T-cell (primary cell): ENCODE measurements at places on chromosomes 2 and 18.

DNA sequence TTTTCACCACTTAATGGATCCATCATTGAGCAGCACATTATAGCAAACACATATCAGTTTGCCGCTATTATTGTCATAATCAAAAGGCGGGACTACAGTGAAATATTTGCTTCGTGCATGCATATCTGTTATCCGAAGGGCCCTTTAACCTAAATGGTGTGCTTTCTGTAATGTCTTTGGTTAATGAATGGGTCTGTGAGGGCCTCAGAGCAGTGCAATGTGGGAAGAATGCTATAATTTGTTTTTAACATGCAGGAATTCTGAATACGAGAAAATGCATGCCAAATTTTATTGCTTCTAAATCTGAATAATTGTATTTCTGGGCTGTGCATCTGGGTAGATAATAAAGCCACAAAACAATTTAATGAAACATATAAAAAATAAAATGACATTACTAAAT lies 32.8 kb upstream of the CELF4 start:
- no peak for DNase-seq

- no peak for DNase-seq
Measured at GRCh38 chr2:216119986-216120385, 10.8 kb downstream of the XRCC5 start.

DNA sequence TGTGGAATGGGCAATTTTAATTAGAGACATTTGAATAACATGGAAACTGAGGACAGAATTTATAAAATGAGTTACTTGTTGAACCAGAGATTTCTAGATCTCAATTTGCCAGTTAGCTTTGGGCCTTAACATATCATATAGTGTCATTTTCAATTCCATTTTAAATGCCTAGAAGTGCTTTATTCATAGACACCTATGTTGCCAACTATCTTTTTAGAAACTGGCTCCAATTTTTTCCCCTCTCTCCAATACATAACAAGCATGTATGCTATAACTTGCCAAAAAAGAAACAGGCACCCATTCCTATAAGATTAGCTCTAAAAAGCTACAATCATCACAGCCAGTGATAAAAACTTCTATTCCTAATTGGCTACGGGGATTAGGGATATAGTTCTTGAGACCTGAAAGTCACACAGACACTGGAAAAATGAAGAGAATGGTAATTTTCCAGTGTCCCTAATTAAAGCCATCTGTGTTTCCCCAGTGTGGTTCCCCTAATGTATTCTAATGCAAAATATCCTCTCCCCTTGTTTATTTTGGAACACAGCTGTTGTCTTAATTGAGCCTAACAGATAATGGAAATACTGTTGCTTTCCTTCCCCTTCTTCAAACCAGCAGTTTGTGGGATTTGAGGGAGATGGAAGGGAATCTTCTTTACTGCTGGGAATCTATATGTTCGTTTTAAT lies 205.5 kb upstream of the FSHR start:
- no peak for DNase-seq

- DNase-seq = no peak
Measured at GRCh38 chr2:67713376-67713775, 316.2 kb downstream of the ETAA1 start.

DNA sequence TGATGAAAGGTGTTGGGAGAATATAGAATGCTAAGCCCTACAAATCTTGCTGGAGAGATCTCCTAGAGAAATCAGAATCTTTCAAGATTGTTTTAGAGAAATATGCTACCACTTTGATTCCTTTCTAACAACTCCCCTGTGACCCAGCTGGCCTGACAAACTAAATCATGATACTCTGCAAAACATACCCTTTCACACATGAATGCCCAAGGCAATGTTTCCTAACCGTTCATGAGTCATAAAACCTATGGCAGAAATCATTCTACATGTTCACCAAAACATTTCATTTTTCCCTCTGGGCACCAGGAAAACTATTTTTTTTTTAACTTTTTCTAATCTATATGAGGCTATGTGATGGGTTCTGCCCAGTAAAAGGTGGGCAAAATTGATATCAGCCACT lies 77.8 kb upstream of the SETBP1 start:
- DNase-seq = no peak

- DNase-seq = no peak
Measured at GRCh38 chr2:35873921-35874320, 481.7 kb upstream of the CRIM1 start.

GRCh38 chr2:102025016-102025501 lies 33.3 kb downstream of the IL1R2 start:
- no peak for DNase-seq

- no peak for DNase-seq
Measured at GRCh38 chr18:66728951-66729350, 125.1 kb upstream of the CDH19 start.
